Activated T-cell treated with anti-CD3 and anti-CD28 coated beads for 4 hours (primary cell): ENCODE measurements at places on chromosomes 5 and 9.
A peak's percentile ranks its signal among the peaks of the same experiment; 100 is the strongest.

- DNase-seq: no peak
Observed at GRCh38 chr5:10420932-10421331, 20.7 kb upstream of the ROPN1L start.

DNA sequence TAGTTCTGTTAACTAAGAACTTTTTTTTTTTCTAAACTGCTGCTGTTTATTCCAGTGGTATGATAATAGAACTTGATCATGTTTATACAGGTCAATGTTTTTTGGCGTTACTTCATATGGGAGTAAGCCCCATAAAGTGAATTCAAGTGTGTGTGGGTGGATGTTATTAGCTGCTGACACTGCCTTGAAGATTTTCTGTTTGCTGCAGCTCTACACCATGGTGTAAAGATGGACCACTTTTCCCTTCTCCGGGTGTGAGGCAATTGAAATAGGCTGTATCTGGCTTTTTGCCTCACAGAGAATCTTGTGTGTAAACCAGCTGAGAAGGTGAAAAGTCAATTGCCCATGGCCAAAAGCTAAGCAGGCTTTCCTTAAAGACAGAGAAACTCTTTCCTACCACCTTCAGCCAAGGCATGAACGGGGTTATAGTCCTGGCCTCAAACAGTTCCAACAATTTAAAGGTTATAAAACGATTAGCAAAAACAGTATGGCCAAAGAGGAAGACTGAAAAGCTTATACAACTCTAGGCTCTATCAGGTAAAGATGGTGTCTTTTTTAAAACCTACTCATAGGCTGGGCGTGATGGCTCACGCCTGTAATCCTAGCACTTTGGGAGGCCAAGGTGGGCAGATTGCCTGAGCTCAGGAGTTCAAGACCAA is 33.9 kb upstream of the ABCA1 start:
- DNase-seq: no peak

- no peak for DNase-seq
Observed at GRCh38 chr5:44987026-44987425, 178.3 kb downstream of the MRPS30 start.

DNA sequence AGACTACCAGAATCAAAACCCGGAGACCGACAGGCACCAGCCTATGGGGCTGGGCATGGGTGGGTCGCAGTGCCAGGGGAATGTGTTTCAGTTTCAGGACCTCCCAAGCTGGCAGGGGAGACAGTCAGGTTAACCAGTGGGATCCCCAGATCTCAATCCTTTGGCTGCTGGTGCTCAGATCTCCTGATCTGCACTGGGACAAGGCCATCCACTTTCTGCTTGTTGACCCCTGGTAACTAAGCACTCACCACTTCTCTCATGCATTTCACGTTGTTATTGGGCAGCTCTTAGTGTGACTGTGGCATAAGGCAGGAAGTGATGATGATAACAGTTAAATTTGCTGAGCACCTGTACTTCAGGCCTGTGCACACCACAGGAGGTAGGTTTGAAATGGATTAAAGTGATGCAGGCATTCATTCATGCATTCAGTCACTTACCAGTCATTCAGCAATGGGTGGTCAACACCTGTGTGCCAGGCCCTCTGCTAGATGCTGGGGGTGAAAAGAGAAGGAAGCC is 42.1 kb upstream of the STXBP1 start:
- no peak for DNase-seq

- no peak for DNase-seq
Observed at GRCh38 chr9:111928359-111928720, 31.7 kb downstream of the UGCG start.

- DNase-seq: no peak
Observed at GRCh38 chr5:116520771-116521170, 53.9 kb downstream of the SEMA6A start.

- DNase-seq: no peak
Observed at GRCh38 chr9:18324928-18325745, 148.8 kb upstream of the ADAMTSL1 start.

GRCh38 chr9:15889555-15889954 is 336.7 kb downstream of the CCDC171 start:
- DNase-seq: no peak

GRCh38 chr5:172370648-172371545 is 83.4 kb downstream of the SH3PXD2B start:
- DNase-seq: no peak

GRCh38 chr9:40925149-40925548 is 203.3 kb downstream of the FOXD4L6 start:
- DNase-seq: no peak

DNA sequence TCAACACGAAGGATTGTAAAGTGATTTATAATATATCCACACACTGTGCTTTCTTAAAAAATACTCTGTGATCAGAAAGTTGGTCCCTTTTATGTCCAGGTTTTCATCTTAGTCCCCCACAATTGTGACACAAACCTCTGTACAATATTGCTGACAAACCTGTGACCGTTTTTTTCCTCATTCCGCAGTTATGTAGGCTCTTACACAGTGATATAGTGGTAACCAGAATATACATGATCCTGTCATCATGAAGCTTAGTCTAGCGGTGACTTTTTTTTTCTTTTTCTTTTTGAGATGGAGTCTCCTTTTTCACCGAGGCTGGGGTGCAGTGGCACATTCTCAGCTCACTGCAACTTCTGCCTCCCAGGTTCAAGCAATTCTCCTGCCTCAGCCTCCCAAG is 8.7 kb downstream of the ANP32B start:
- no peak for DNase-seq

GRCh38 chr9:22265038-22265437 is 181.6 kb upstream of the DMRTA1 start:
- no peak for DNase-seq

GRCh38 chr9:89234205-89235067 is 55.8 kb upstream of the SHC3 start:
- no peak for DNase-seq

GRCh38 chr9:86557063-86557766 is 203.0 kb upstream of the TUT7 start:
- DNase-seq: no peak

DNA sequence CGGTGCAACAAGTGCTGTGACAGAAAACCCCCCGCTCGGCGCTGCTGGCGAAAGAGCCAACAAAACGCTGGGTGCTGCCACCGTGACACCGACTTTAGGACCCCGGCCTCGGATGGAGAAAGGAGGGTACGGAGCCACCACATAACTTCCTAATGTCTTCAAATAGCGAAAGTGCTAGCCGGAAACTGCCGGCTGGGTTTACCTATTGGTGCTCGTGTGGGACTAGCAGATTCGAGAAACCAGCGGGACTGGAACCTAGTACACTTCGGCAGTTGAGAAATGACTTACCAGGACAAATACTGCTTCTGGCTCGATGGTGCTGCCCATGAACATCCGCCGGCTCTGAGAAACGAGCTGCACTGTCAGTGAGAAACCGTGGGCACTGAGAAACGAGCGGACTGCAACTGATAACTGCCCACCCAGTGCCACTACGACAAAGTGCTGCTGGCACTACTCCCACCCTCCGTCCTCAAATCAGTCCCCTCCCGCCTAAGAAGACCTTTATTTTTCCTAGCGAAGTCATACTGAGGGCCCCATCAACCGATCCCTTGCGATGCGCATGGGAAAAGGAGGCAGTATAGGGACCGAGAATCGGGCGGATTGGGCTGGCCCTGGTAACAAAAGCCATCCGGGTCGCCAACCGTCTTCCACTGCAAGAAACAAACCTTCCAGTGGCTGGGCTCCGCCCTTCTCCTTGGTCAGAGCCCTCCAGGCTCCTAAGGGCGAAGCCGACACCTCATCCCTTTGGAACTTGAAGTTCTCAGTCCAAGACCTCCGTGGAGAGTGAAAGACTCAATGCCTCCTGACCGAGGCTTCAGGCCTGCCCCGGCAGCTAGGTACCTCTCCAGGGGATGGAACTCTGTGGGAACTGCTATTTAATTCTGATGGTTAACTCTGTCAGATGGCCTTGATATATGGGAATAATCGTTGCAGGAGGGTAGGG is 27.0 kb upstream of the ANXA2R start:
- peak; percentile 90 for DNase-seq

DNA sequence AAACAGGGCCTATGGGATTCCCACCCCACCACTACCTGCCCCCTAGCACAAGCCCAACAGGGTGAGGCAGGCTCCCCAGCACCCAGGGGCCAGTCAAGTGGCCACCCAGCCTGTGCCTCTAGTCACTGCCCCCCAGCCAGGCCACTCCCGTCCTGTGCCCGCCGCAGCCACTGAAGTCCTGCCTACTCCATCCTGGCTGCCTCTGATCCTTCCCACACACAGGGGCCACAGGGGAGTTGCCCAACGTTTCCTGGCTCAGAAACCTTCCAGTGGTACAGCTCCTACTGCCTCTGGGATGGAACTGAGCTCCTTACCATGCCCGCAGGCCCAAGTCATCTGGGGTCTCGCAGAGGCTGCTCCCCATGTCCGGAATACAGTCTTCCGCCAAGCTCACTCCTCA is 70.2 kb upstream of the STXBP1 start:
- DNase-seq: no peak

DNA sequence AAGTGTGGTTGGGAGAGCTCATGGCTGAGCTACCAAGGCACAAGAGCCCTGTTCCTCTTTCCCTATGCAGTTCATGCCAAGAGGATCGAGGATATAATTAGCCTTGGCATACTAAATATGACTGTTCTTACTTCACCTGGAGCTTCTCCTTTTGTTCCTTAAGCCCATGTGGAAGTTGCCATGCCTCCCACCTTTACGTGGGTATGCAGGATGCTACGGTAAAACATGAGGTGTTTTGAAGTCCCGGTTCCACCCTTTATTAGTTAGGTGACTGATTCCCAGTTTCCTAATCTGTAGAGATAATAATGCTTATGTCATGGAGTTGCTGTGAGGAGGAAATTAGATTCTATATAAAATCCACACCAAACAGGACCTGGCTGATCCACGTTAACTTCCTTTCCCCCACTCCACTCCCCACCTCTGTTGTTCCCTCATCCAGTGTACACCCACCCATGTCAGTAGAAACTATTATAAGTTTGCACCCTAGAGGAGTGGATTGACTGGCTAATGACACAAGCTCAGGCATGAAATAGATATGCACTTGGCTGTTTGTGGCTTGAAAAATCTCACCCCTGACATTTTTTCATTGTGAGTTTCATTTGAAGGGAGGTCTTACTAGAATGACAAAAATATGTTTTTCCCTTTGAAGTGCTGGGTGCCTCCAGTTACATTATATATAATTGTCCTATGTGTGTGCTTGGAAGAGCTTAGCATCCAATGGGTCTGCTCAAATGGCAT is 36.8 kb upstream of the SHOC1 start:
- DNase-seq: no peak

- DNase-seq: no peak
Observed at GRCh38 chr9:88418715-88419540, 30.7 kb downstream of the SPIN1 start.

GRCh38 chr9:75891277-75891741 is 836 bp downstream of the PCSK5 start:
- DNase-seq: peak; percentile 25

DNA sequence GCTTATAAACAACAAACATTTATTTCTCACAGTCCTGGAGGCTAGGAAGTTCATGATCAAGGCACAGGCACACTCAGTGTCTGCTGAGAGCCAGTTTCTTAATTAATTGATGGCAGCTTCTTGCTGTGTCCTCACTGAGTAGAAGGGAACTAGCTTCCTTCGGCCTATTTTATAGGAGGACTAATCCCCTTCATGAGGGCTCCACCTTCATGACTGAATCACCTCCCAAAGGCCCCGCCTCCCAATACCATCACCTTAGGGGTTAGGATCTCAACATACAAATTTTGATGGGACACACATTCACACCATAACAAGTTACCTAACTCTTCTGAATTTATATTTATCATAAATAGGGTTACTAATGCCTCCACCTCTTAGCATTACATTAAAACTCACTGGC is 129.8 kb downstream of the GNAQ start:
- no peak for DNase-seq

- DNase-seq: no peak
Observed at GRCh38 chr5:39164016-39164415, 55.3 kb downstream of the FYB1 start.

- no peak for DNase-seq
Observed at GRCh38 chr5:10645671-10646070, 81.8 kb downstream of the ANKRD33B start.

DNA sequence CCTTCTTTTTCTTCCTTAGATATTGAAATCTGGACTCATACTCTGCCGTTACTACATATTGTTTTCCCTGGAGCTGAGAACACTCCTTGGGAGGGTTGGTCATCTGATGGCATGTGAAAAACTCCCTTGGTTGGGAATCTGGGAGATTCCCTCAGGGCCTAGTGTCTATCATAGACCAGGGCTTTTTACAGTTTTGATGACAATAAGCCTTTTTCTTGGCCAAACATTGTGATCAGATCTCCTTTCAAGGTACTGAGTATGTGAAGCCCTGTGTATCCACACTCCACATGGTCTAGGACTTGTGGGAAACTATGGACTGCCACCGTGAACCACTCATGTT is 32.9 kb downstream of the TMEM252 start:
- no peak for DNase-seq

DNA sequence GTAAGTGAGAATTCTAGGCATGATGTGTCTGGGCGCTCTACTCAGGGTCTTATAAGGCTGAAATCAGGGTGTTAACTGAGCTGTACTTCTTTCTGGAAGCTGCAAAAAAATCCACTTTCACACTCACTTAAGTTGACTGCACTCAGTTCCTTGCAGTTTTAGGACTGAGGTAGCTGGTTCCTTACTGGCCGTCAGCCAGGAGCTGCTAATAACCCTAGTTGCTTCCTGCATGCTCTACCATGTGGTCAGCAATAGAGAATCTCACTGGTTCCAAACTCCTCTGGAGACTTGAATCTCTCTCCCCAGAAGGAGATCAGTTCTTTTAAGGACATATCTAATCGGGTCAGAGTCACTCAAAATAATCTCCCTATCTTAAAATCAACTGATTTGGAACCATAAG is 911.2 kb downstream of the EFNA5 start:
- no peak for DNase-seq

DNA sequence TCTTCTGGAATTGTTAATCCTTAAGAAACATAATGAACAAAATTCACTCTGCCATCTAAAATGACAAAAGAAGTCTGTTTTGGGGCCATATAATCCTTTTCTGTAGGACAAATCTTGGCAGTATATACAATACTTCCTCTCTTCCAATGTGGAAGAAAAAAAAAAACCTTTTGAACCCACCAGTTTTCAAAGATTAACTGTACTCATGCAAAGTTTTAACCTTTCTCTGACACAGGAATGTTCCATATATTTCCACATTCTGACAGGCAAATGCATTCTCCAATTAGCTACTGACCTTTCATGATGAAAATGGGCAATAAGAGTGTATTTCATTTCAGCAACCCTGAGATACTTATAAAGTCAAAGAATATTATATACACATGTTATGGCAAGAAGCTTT is 65.4 kb downstream of the RNF130 start:
- no peak for DNase-seq

- no peak for DNase-seq
Observed at GRCh38 chr9:121813519-121814210, 162.2 kb downstream of the DAB2IP start.

- no peak for DNase-seq
Observed at GRCh38 chr9:90301277-90301653, 341.4 kb downstream of the DIRAS2 start.

- no peak for DNase-seq
Observed at GRCh38 chr5:72996632-72997031, 40.8 kb downstream of the FCHO2 start.
